ENCODE measurements at places on chromosomes 5 and 9.

DNA sequence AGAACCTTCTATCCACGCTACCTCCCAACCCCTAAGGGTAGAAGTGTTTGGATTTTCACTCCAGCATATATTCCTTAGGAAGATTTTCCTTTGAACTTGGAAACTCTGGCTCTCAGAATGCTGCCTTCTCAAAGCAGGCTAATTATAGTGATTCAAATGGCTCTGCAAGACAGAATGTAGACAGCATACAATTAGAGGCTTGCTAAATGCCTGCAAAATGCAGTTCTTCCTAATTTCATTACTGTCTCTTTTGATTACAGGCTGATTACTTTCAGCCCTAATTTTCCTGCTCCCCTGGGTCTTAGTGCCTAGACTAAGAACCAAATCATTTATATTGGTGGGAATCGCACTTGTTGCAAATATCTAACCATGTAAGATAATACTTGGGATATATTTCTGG is 50.8 kb downstream of the ANKDD1B start:
- no peak for DNase-seq

DNA sequence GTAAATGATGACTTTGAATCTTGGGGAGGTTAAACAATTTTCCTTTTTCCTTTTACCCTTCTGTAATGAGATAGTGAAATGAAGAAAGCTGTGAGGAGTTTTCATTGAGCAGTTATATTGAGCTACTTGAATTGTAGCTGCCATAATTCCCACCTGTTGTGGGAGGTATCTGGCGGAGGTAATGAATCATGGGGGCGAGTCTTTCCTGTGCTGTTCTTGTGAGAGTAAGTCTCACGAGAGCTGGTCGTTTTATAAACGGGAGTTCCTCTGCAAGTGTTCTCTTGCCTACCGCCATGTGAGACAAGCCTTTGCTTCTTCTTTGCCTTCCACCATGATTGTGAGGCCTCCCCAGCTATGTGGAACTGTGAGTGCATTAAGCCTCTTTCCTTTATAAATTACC is 258.4 kb downstream of the FER start:
- DNase-seq = no peak

- DNase-seq = no peak
Observed at GRCh38 chr9:23041466-23041865, 594.8 kb downstream of the DMRTA1 start.

- no peak for DNase-seq
Observed at GRCh38 chr5:111223101-111223786, 940 bp upstream of the CAMK4 start.

DNA sequence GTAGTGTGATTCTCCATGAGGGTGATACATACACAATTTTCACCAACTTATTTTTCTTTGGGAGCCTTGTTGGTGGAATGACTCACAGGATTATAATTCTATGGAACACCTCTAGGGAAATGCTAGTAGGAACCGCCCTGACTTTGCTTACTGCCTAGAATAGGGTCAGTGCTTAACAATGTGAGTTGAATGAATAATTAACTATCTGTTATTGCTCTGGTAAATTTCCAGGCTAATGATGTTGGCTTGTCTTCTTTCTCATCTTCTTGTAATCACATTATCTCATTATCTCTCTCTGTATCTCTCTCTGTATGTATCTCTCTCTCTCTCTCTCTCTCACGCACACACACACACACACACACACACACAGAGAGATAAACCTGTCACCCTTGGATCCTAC is 291.1 kb downstream of the TRIM32 start:
- no peak for DNase-seq

DNA sequence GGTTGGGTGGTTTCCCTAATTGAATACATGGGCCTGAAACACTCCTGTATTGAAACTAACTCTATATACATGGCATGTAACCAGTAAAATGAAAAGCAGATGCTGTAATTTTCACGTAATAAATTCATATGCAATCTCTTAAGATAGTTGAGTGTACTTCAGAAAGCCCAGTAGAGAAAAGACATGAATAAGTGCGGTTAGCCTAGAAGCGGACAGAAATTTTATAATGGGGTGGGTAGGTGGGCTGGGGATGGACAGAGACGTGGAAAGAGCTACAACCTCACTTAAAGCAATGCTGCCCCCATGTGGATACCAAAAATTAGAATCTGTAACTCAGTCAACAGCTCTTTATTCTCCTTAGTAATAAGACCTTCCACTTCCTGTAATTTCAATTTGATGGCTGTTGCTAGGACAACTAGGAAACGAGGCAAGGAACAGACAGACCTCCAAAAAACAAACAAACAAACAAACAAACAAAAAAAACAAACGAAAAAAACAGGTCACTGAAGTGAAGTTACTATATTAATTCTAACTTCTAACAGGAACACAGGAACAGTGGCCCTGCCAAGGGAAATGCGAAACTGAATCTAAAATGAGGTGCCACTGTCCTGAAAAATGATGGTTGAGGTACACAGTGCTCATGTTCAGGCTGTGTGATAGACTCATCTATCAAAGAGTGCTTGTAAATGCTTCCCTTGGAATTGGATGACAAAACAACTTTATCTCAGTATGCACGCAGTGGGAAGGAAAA is 103.4 kb upstream of the GNA14 start:
- DNase-seq = peak; percentile 32
